Posterior vena cava (tissue), 2 donors: ENCODE measurements at places on chromosomes 4 and X.

DNA sequence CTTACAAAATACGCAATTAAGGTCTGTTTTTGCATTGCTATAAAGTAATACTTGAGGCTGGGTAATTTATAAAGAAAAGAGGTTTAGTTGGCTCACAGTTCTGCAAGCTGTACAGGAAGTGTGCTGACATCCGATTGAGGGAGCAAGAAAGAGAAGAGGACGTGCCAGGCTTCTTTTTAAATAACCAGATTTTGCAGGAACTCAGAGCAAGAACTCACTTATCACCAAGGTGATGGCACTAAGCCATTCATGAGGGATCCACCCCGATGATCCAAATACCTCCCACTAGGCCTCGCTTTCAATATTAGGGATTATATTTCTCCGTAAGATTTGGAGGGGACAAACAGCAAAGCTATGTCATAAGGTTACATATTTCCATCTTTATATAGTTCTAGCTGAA, 456.7 kb downstream of the GLUD2 start:
- DNase-seq: no peak

GRCh38 chrX:14496674-14497073, 32.7 kb upstream of the GLRA2 start:
- no peak for DNase-seq

GRCh38 chr4:186249785-186250754, 15.9 kb upstream of the F11 start:
- no peak for DNase-seq

DNA sequence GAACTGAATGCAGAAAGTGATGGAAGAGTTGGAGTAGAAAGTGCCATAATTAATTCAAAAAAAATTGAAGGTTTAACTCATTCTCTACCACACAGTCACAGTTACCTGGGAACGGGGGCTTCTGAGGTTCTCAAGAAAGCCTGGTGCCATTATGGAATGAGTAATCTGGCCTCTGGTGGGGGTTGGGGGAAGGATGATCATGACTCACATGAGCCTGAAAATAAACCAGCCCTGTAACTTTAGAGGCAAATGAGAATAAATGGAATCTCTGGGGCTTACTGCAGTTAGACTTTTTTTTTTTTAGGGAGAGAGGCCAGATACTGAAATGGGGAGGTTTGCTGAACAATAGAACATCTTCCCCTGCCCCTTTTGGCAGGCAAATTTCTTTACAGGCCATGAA, 55.3 kb downstream of the SOD3 start:
- no peak for DNase-seq

DNA sequence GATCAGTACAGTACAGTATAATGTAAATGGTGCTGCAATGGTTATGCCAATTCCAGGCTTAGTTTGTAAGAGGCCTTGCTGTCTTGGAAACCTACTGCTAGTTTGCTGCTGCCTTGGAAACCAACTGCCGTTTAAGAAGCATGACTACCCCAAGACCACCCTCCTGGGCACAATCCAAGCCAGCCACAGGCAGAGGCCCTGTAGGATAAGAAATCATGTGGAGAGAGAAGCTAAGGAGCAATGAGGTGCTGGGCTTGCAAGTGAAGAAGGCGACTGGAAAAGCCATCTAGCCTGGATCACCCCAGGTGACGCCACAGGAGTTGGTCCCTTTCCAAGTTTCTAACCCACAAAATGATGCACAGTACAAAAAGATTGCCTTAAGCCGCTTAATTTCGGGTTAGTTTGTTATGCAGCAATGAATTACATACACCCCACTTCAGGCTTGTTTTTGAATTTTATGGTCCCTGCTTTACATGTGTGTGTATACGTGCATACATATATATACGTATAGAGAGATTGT, 16.9 kb downstream of the ZFP42 start:
- no peak for DNase-seq

DNA sequence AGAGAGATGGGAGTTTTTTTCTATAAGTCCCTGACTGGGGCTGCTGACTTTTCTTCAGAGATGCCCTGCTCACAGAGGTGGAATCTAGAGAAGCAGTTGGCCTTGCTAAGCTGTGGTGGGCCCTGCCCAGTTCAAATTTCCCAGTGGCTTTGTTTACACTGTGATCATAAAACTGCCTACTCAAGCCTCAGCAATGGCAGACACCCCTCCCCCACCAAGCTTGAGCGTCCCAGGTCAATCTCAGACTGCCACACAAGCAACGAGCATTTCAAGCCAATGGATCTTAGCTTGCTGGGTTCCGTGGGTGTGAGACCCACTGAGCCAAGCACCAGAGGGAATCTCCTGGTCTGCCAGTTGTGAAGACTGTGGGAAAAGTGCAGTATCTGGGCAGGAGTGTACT, 199.8 kb upstream of the WDFY3 start:
- no peak for DNase-seq

DNA sequence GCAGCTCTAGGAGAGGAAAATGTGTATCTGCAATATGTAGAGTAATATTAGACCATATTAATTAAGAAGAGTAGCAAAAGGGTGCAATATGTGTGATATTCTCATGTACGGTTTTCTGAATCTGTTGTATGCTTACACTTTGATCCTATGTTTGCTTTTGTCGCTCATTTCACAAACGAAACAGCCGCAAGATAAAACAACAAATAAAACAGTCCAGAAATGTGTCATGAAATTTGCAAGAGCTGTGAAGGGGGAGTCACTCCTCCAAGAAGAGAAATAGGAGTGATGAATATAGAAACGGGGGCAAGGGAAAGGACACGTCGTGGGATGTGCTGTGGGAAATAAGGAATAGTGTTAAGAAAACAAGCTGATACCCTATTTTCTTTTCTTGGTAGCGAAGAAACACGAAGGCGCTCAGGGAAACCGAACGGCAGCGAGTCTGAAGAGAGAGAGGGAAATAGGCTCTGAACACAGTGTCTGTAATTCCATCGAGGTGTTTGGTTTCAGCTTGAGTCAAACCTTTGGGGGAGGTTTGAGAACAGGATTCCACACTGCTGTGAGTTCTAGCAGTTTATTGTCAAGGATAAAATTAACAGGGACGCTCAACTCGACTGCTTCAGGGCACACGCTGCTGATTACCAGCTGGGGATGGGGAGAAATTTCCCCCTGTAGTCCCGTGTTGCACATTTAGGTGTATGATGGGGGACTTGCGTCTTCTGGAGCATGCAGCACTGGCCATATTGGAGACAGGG, 595.6 kb upstream of the TENM3 start:
- DNase-seq: no peak

DNA sequence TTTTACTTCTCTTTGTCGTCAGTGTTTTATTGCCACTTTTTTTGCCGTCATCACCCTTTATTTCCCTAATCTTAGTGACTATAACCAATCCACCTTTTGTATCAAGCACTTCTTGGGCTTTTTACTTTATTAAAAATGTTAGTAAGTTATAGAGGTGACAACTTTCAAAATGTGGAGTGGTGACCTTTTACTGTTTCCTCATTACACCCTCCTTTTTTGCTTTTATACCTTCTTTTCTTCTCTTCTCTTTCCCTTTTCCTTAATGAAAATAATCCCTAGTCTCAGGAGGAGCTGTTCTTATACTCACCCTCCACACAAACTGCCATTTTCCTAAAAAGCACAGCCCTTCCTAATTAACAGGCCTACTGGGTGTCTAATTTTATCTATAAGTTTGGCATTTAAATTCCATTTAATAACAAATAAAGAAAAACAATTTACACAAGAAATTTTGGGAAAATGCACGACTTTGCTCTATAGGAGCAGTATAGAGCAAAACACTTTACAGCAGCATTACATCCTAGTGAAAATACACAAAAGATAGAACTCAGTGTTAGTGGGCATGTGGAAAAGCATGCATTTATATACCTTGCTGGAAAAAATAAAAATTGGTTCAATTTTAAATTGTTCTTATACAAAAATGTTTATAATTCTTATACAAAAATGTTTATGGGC, 27.3 kb downstream of the BBS12 start:
- no peak for DNase-seq

GRCh38 chrX:14389682-14390081, 139.7 kb upstream of the GLRA2 start:
- no peak for DNase-seq

DNA sequence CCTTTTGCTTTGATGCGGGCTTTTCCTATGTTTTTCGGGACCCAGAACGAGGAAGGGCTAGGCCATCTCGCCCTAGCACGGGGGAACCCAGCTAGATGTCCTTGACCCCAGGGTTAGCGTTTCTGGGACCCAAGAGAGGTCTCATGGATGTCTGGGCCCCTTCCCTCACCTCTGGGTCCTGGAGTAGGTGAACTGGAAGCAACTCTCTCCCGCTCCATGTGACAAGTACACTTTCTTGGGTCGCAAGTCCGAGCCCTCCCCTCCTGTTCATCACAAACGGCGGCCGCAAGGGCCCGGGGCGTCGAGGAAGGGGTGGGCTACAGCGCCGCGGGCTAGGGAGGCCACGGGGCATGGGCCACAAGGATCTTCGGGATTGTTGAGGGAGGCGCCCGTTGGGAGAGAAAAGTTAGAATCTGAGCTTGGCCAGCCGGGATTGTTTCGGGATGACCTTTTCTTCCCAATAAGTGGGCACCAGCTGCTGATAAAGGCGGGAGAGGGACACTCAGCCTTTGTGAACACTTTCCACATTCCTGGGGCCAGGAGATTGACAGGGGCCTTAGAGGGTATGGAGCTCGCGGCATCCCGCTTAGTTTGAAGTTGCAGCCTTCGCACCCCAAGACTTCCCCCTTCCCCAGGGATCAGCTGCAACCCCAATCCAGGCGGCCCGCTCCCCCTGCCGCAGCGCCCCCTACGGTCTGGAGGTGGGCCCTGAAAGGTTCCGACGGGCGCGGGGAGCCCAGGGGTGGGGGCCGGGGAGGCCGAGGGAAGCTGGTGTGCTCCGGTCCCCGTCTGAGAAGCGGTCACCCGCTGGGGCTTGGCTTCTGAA, 136.9 kb upstream of the ZIC3 start:
- DNase-seq: no peak

DNA sequence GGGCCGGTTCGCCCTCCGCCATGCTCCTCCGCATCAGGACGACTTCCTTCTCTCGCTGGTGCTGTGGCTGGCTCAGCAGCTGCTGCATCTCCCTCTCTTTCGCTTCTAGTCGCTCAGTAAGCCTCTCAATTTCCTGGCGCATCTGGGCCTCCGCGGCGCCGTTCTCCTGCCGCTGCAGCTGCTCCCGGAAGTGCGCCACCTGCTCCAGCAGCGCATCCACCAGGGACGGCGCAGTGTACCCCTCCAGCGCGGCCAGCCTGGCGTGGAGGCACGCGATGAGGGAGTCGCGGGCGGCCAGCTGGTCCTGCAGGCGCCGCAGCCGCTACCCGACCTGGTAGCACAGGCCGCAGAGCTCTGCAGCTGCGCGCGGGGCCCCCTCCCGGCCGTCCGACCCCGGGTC, 97.4 kb upstream of the MED14 start:
- no peak for DNase-seq

DNA sequence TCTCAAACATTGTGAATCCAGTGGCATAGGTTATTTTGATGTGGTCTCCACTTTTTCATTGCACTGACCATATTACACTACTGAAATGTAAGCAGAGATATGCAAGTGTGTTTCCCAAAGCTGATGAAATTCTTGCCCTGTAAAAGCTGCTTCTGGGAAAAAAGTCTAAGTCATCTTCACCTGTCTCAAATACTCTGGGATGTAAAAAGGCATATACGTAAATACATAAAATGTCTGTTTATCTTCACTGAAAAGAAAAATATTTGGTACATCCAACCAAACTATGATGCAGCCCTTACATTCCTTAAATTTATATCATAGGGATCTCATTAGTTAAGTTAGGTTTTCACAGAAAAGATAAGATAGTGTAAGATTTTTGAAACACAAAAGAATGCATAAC, 7.9 kb downstream of the KDR start:
- no peak for DNase-seq

- no peak for DNase-seq
These were observed 668.8 kb upstream of the PRKX start for GRCh38 chrX:4382273-4382672.

DNA sequence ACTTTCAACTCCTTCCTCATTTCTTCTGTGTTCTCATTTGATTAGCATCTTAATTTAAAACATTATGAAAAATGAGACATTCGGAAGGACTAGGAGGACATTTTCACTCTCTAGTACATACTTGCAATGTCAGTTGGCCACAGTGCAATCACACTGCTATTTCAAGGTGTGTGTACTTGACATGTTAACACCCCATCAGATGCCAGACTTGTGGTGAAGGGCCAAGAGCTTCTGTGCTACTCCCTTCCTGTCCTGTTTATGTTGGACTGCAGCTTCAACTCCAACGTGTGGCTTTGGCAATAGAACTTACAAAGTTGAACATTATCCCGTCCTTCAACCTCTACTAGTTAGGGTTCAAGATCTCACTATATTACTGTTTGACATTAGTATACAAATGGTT, 221.0 kb downstream of the PALLD start:
- no peak for DNase-seq
